CD8-positive, alpha-beta memory T cell (primary cell): ENCODE measurements at places on chromosomes 16 and 17.

DNA sequence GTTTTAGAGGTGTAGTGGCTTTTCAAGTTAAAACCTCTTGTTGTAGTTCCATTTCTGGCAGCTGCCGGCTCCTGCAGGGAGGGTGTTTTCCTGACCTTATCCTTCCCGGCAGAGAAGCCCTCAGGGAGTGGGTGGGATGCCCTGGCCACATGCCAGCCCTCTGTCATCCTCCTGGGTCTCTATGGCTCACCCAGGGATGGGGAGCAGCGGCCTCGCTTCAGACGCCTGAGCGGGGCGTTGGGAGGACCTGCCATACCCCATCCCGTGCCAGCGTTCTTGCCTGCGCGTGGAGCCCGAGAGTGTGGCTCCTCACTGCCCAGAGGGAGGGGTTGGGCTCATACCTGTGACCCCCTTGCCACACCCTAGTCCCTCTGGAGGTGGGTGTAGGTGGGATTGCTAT, 11.9 kb downstream of the KCNJ12 start:
- H3K4me1 ChIP-seq = no peaks in the 10 kb centered on the region
- H3K4me3 ChIP-seq = no peak overlapping the region
- DNase-seq = no peak
- no peaks in the 10 kb centered on the region for H3K36me3 ChIP-seq

DNA sequence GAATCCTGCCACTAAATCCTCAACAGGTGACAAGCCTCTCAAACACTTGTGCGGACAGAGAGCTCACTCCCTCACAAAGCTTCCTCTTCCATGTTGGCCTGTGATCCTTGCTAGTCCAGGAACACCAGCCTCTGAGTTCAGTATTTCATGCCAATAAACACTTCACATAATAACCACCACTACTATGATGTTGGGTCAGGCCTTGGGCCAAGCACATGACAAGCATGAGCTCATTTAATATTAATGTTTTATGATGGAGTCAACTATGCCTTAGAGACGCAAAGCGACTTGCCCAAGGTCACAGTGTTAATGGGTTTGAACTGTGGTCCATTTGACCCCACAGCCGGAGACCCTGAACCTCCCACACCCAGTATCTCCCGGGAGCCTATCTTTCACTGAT, 129.1 kb downstream of the GAS7 start:
- no peaks in the 10 kb centered on the region for H3K27me3 ChIP-seq
- no peak overlapping the region for H3K27ac ChIP-seq
- no peak overlapping the region for H3K4me3 ChIP-seq
- no peaks in the 10 kb centered on the region for H3K36me3 ChIP-seq
- DNase-seq = no peak
- no peaks in the 10 kb centered on the region for H3K4me1 ChIP-seq

DNA sequence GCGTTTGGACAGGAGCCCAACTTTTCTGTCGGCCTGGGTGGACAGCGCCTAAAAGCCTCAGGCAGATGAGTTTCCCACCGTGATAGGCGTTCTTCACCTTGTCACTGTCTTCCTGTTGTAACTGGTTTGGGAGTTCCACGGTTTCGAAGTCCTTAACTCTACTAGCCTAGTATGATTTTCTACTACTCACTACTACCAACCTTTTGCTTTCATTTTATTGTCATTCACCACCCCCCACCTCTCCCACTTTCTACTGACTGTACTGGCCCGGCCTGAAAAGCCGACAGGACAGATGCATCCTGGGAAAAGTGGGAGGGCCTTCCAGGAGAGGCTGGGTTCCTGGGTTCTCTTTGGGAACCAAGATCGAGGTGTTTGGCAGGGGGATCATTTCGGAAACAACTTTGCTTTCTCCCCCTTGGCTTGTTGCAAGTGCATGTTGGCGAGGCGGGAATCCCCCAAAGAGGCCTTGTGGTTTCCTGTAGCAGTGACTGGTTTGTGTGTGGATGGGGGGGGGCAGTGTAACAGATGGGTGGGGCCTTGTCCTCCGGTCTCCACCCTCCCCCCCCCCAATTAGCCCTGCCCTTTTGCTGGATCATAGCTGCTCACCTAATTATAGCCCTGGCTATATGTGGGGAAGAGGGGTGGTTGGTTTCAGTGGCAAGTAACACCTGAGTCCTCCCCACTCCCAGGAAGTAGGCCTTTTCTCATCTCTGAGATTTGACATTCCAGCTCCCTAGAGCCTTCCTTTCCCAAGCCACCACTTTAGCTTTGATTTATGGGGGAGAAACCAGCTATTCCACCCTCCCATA, 1.4 kb downstream of the EIF5A start:
- H3K36me3 ChIP-seq = peaks cover 41% of the 10 kb centered on the region
- peaks cover 47% of the 10 kb centered on the region for H3K4me1 ChIP-seq
- DNase-seq = peak; percentile 95
- H3K27me3 ChIP-seq = no peaks in the 10 kb centered on the region

- no peaks in the 10 kb centered on the region for H3K36me3 ChIP-seq
- H3K27ac ChIP-seq = no peak overlapping the region
- H3K4me3 ChIP-seq = no peak overlapping the region
- no peaks in the 10 kb centered on the region for H3K4me1 ChIP-seq
Observed at GRCh38 chr16:23339787-23340186, 37.7 kb downstream of the SCNN1B start.

- DNase-seq = no peak
- H3K27ac ChIP-seq = no peak overlapping the region
- peaks cover 28% of the 10 kb centered on the region for H3K4me1 ChIP-seq
- H3K36me3 ChIP-seq = no peaks in the 10 kb centered on the region
- H3K27me3 ChIP-seq = peaks cover 39% of the 10 kb centered on the region
Observed at GRCh38 chr17:80474961-80475909, 1.2 kb downstream of the NPTX1 start.

- H3K27ac ChIP-seq = no peak overlapping the region
- no peak overlapping the region for H3K4me3 ChIP-seq
- no peak for DNase-seq
- no peaks in the 10 kb centered on the region for H3K27me3 ChIP-seq
- no peaks in the 10 kb centered on the region for H3K4me1 ChIP-seq
Observed at GRCh38 chr16:3992297-3993051, 112.0 kb upstream of the CREBBP start.
